Lung (tissue), 17 donors: ENCODE measurements at places on chromosomes 12 and 14. TPM values are rescaled to one million over a fixed set of nuclear protein-coding genes. Genes with fewer than 3 reads are reported as not detected.

DNA sequence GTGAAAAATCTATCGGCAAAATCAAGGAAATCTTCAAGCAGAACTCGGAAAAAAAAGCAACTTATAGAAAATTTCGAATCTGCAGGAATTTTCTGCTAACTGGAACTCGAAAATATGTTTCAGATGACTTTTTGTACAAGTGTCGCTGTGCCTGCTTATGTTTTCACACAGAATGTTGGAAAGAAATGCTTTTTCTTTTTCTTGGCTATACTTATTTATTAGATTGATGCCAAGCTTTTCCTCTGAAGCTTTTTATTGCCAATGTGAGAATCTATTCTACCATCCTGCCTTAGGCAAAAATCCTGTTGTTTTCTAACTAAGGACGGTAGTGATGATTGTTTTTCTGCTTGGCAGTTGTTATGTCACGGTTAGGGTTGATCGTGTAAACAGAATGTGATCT, 65.8 kb downstream of the TRHDE start:
- DNase-seq = no peak

GRCh38 chr12:68581926-68582325, 28.8 kb upstream of the RAP1B start:
- DNase-seq = no peak

- no peak for DNase-seq
Observed at GRCh38 chr12:105721051-105721825, 390.7 kb downstream of the C12orf75 start.

- DNase-seq = no peak
Observed at GRCh38 chr12:127273626-127274025, 993.3 kb upstream of the TMEM132C start.

The B4GALNT1 gene
- polyA plus RNA-seq = 0.53 TPM
